ENCODE measurements at places on chromosomes 5 and 9.

GRCh38 chr5:106727071-106727470, 943.7 kb downstream of the EFNA5 start:
- DNase-seq: no peak

DNA sequence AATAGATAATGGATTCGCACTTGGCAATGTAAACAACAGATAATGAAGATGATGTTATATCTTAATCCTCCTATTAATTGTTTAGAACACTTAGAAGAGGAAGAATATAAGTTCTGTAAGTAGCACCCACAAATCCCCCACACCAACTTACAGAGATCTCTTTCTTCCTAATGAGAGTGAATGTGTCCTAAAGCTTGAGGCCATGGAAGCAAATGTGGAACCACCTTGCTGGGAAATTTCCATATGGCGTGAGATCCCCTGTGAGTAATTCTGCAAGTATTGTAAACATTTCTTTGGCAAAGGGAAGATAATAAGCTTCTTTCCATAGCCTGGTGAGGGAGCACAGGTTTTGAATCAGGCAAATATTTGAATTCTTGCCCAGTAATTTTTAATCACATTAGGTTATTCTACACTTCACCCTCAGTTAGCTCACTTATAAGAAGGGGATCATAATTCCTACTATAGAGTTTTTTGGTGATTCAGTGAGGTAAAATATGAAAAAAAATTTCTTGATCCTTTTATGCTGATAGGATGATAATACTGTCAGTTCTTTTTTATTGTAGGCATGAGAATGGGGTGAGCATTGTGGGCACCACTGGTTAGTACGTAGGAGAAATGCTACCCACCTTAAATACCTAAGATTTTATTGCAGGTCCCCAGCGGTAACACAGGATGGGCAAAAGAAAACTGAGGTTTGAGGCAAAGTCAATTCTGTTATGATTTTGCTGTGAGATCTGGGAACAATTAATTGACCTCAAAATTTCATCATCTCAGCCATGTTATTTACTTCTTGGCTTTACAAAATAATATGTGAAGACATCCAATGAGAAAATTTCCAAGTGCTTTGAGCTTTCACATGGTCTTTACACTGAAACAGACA, 574.8 kb downstream of the PSAT1 start:
- DNase-seq: no peak

DNA sequence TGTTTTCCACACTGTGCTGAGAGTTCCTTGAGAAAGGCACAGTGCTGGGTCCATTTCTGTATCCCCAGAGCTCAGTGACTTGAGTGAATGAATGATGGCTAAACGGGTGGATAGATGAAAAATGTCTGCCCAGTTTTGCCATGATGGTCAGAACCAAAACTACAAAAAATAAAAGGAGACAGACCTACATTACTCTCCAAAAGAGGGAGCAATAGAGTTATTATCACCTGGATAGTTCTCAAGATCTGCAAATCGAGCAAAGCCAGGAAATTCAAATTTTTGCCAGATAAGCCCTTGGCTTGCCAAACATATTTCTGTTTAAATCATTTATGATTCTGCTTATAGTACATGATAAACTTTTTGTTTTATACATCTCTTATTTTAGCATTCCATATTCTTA, 214.2 kb upstream of the ZNF462 start:
- DNase-seq: no peak

DNA sequence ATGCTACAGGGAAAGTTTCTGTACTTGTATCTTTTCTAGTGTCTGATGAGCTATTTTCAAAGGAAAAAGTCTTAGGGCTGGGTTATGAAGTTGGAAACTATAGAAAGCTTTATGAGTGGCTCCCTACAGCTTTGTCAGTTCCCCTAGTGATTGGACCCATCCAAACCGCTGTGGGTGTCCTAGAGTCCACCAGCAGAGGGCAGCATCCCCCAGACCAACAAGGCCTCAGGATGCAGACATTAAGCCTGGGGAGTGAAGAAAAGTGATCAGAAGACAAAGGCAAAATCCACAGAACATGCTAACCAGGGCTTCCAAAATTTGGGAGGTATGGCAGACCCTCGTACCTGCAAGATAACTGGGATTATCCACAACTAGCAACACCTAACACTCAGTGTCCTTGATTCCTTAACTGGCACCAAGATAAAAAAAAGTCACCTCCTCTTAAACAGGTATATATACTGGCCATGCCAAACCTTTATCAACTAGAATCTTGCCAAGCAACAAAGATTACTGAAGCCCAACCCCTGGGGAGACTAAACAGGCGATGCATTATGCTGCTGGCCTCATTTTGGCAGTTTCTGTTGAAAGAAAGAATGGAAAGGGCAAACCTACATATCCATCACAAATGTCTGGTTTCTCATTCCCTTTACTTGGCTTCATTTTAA, 110.4 kb upstream of the NR5A1 start:
- DNase-seq: peak; percentile 76

- no peak for DNase-seq
These were observed 358.2 kb upstream of the MEF2C start for GRCh38 chr5:89241186-89241585.
